Immature natural killer cell (primary cell): ENCODE measurements at places on chromosomes 5 and 9. TPM values are rescaled to one million over a fixed set of nuclear protein-coding genes. Genes with fewer than 3 reads are reported as not detected.

Gene OR1L1
- polyA plus RNA-seq, result not detected

Gene PCDH1
- polyA plus RNA-seq, result 21.8 TPM

Gene PCDHB16
- not detected for polyA plus RNA-seq

Gene SVEP1
- polyA plus RNA-seq, result not detected

Gene INSL6
- not detected for polyA plus RNA-seq

Gene ZMAT2
- polyA plus RNA-seq, result 83.7 TPM

Gene SPAG8
- not detected for polyA plus RNA-seq

Gene SPATA31C1
- polyA plus RNA-seq, result not detected

Gene NSMF
- 14.3 TPM for polyA plus RNA-seq

Gene PCDHAC1
- polyA plus RNA-seq, result not detected

Gene OR1Q1
- not detected for polyA plus RNA-seq

Gene SPATA31E1
- not detected for polyA plus RNA-seq

Gene DNAH5
- not detected for polyA plus RNA-seq
